ENCODE measurements at places on chromosomes 5 and 9.
A peak's percentile ranks its signal among the peaks of the same experiment; 100 is the strongest.

DNA sequence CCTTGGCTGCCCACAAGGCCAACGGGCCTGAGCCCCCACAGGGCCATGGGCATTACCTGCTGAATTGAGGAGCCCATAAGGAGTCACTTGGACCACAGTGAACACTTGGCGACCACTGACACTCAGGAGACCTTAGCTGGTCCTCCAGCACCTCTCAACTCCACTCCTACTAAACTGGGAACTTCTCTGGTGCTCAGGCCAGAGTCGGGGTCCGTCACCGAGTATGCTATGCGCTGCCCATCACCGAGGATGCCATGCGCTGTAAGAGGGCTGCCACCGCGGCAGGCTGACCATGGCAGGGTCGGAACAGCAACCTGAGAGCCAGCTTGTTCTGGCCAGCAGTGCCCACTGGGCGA lies 600 bp upstream of the SQSTM1 start:
- no peak for DNase-seq

DNA sequence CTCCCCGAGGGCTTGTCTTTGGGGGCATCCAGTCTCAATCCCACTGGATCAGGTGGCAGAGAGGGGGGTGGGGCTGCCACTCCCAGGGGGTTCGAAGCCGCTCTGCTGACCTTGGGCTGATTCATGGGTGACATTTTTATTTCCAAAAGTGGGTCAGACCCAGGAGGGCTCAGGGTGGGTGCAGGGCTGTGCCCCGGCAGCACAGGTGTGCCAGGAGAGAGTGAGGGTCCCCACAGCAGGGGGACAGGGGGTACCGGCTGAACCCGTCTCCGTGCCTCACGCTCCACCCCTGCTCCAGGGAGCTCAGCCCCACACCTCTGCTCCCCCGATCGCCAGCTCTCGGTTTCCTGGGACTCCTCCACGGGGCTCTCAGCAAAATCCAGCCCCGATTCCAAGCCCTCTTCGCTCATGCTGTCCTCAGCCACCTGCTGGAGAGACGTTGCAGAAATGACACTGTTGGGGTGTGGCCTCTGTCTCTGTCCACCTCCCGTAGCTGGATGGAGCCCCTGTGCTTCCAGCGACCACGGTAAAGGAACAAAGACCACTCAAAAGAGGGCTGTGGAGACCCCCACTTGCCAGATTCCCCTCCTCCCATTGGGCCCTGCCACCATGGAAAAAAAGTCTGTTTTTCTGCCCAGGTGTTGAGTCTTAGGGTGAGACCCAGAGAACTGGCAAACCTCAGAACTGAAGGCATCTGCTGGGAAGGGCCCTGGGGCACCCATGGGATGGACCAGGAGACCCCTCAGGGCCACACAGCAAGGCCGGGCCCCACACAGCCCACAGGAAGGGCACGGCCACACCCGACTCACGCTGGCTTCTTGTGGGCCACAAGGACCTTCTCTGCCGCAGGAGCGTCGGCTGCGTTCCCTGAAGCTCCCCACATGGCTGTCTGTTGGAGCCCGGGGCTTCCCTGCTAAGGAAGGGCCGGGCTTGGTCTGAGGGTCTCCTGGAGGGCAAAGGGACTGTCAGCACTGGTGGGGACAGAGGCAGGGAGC lies 10.6 kb upstream of the QSOX2 start:
- no peak for DNase-seq

- DNase-seq = no peak
Observed at GRCh38 chr5:107653685-107654084, 17.1 kb downstream of the EFNA5 start.

DNA sequence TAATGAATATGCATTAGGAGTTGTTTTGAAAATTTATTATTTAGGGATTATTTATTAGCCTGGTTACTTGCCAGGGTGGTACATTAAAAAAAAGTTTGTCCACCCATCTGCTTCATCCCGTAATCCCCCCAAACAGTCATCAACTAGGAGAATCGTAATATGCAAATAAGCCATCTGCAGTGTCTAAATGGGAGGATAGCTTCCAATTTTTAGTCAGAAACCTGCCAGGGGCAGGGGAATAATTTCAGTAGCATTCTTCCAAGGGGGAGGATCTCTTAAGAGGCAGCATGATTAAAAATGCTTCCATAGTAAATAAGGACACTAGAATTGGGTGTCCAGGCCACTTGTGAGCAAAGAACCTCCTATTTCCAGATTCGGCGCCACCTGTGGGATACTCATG lies 43.3 kb downstream of the SH3GL2 start:
- DNase-seq = no peak

DNA sequence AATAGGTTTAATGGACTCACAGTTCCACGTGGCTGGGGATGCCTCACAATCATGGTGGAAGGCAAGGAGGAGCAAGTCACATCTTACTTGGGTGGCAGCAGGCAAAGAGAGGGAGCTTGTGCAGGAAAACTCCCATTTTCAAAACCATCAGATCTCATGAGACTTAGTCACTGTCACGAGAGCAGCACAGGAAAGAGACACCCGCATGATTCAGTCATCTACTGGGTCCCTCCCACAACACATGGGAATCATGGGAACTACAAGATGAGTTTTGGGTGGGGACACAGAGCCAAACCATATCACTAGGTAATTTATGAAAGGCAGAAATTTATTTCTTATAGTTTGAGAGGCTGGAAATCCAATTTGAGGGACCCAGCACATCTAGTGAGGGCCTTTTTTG lies 40.0 kb downstream of the MTREX start:
- no peak for DNase-seq

DNA sequence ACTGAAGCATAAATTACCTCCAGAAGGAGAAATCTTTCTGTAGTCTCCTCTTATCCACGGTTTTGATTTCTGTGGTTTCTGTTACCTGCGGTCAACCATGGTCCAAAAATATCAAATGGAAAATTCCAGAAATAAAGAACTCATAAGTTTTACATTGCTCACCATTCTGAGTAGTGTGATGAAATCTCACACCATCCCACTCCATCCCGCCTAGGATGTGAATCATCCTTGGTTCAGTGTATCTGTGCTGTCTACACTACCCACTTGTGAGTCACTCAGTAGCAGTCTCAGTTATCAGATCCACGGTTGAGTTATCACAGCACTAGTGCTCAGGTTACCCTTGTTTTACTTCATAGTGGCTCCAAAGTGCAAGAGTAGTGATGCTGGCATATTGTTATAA lies 371.2 kb downstream of the NFIB start:
- DNase-seq = no peak

- no peak for DNase-seq
Observed at GRCh38 chr5:147177125-147177840, 57.5 kb upstream of the STK32A start.

- DNase-seq = no peak
Observed at GRCh38 chr9:72888067-72888466, 64.8 kb downstream of the ALDH1A1 start.

GRCh38 chr9:97386733-97387503 lies 25.0 kb upstream of the TDRD7 start:
- peak; percentile 50 for DNase-seq

- DNase-seq = peak; percentile 71
Observed at GRCh38 chr9:74777136-74777879, 110.4 kb downstream of the TRPM6 start.

- DNase-seq = no peak
Observed at GRCh38 chr5:25414742-25415141, 770.0 kb upstream of the CDH10 start.

- DNase-seq = no peak
Observed at GRCh38 chr9:35522187-35522586, 32.3 kb downstream of the RUSC2 start.

- DNase-seq = peak; percentile 52
Observed at GRCh38 chr9:70257991-70258691, 637 bp upstream of the SMC5 start.

GRCh38 chr5:10985721-10986110 lies 224.7 kb upstream of the DAP start:
- DNase-seq = no peak

DNA sequence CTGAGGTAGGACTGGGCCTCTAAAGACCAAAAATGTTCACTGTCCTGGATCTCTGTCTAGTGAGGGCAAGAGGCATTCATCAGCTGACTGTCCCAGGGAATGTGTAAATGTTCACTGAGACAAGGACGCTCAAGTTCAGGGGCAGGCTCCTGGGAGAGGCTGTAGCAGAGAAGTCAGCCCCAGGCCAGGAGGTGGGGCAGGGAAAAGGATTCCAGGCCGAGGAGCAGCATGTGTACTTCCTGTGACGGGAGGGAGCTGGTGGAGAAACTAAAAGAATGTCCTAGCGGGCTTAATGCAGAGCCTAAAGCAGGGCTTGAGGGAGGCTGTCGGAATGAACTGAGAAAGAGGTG lies 205.8 kb downstream of the GABBR2 start:
- DNase-seq = no peak

- no peak for DNase-seq
Observed at GRCh38 chr9:114394523-114395333, 6.9 kb upstream of the AKNA start.

DNA sequence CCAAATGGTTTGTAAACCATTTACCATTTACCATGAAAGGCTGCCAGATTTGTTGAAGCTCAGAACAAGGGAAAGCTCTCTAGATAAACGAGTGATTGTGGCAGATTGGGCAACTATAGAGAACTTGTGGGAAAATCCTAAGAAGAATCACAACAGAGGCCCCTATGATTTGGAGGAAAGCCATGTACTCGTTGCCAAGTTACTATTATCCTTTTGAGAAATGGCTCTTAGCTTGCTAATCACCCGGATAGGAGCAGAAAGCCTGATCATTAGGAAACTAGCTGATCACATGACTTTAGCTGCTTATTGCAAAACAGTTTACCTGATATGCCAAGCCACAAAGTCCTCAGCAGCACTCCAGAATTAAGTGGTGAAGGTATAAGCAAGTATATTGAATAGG lies 23.5 kb upstream of the ATG10 start:
- no peak for DNase-seq

- DNase-seq = no peak
Observed at GRCh38 chr9:132820169-132820944, 57.7 kb downstream of the AK8 start.

GRCh38 chr5:110940136-110940535 lies 131.4 kb upstream of the TSLP start:
- DNase-seq = no peak

DNA sequence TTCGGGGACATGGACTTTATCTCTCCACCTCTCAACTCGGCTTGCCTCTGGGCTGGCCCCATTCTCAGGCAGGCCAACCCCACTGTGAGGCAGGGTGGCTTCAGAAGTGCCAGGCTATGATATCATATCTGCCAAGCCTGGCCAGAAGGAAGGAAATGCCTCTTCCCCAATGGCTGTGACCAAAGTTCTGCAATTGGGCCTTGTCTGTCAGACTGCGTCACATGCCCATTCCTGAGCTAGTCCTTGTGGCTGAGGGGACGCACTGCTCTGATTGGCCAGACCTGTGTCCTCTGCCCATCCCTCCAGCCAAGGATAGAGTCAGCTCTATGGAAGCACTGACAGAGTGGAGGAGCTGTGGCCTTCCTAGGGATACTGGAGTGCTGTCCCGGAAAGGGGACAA lies 11.9 kb downstream of the SMIM23 start:
- peak; percentile 38 for DNase-seq

GRCh38 chr9:136075134-136075841 lies 19.8 kb downstream of the NACC2 start:
- no peak for DNase-seq

GRCh38 chr9:92617195-92617813 lies 52.6 kb downstream of the IPPK start:
- DNase-seq = no peak

- no peak for DNase-seq
Observed at GRCh38 chr5:117652958-117653280, 1078.3 kb upstream of the SEMA6A start.

GRCh38 chr5:39570403-39571027 lies 145.7 kb upstream of the DAB2 start:
- DNase-seq = peak; percentile 75

DNA sequence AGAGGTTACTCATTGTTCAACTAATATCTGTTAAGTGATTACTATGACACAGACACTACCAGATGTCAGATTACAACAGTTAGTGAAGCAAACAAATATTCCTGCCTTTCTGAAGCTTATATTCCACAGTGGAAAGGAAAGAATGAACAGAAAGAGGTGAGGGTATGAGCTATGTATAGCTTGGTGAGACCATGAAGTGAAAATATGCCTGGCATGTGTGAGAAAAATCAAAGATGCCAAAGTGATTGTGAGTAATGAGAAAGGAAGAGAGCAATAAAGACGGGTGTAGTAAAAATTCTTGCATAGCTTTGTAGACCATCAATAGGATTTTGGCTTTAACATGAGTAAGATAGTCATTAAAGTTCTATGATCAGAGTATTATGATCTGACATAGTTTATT lies 734.5 kb upstream of the NUDT12 start:
- no peak for DNase-seq

- no peak for DNase-seq
Observed at GRCh38 chr9:119009249-119009648, 360.0 kb downstream of the BRINP1 start.

- DNase-seq = no peak
Observed at GRCh38 chr5:66702426-66702825, 106.2 kb downstream of the MAST4 start.

- no peak for DNase-seq
Observed at GRCh38 chr9:118721276-118721675, 648.0 kb downstream of the BRINP1 start.

- no peak for DNase-seq
Observed at GRCh38 chr5:136276946-136277345, 84.0 kb upstream of the SMIM32 start.

- DNase-seq = no peak
Observed at GRCh38 chr5:37871023-37871815, 31.4 kb upstream of the GDNF start.

GRCh38 chr5:96577909-96578308 lies 84.3 kb upstream of the CAST start:
- DNase-seq = no peak

DNA sequence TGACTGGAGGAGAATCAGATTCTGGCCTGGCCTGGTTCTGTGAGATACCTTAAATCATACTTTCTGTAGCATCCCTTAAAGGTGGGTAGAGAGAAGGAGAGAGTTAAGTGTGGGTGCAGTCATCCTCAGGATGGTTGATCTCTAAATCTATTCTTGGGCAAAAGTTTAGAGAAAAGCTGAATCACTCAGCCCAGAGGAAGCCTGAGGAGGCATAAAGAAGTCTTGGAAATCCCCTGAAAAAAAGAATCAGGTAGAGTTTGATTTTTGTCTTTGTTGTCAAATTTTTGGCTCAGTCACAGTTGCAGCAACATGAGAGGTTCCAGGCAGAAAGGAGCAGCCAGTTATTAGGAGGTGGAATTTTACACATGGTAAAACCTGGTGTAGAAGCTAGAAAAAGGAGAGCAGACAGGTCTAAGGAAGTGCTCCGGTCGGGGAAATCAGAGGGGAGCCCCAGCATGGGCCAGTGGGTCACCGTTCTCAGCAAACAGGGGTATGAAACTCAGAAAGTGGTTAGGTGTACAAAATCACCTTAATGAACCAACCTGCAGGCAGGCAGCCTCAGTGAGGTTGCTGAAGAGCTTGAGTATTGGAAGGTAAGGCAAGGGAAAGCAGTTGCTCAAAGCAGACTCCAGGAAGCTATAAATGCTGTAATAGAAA lies 116.2 kb upstream of the CNTLN start:
- no peak for DNase-seq

- DNase-seq = no peak
Observed at GRCh38 chr9:76691517-76692313, 72.5 kb upstream of the PCA3 start.

- no peak for DNase-seq
Observed at GRCh38 chr5:122114501-122114900, 14.8 kb upstream of the ZNF474 start.

GRCh38 chr5:157253547-157253946 lies 12.4 kb upstream of the CYFIP2 start:
- peak; percentile 68 for DNase-seq

- DNase-seq = no peak
Observed at GRCh38 chr9:110742741-110743371, 74.3 kb downstream of the MUSK start.
